Aorta (tissue), 5 donors: ENCODE measurements at places on chromosomes 7 and 10. TPM values are rescaled to one million over a fixed set of nuclear protein-coding genes. Genes with fewer than 3 reads are reported as not detected.

The LRCH4 gene
- 56.0 TPM for total RNA-seq

The C7orf33 gene
- not detected for total RNA-seq

The FZD1 gene
- total RNA-seq: 38.5 TPM

The POLR2J2 gene
- total RNA-seq: 22.1 TPM

The SLC26A5 gene
- total RNA-seq: 0.78 TPM

The NYAP1 gene
- 1.3 TPM for total RNA-seq

The ORAI2 gene
- total RNA-seq: 17.8 TPM

The HOXA5 gene
- total RNA-seq: 11.8 TPM

The ST8SIA6 gene
- total RNA-seq: 2.9 TPM

The CDC14C gene
- total RNA-seq: not detected

The OR6V1 gene
- total RNA-seq: not detected

GRCh38 chr10:42488416-42488815, 150.0 kb downstream of the ZNF33B start:
- no peaks in the 10 kb centered on the region for H3K27me3 ChIP-seq
- no peak overlapping the region for H3K27ac ChIP-seq
- no peaks in the 10 kb centered on the region for H3K4me1 ChIP-seq
- no peak for DNase-seq
- no peaks in the 10 kb centered on the region for H3K36me3 ChIP-seq
- no peak overlapping the region for H3K4me3 ChIP-seq

- H3K27ac ChIP-seq: no peak overlapping the region
- no peaks in the 10 kb centered on the region for H3K4me1 ChIP-seq
- no peaks in the 10 kb centered on the region for H3K36me3 ChIP-seq
- no peak overlapping the region for H3K4me3 ChIP-seq
Measured at GRCh38 chr7:100169147-100169850, 882 bp upstream of the GAL3ST4 start.

- no peaks in the 10 kb centered on the region for H3K36me3 ChIP-seq
- H3K27ac ChIP-seq: no peak overlapping the region
- no peak overlapping the region for H3K4me3 ChIP-seq
- no peaks in the 10 kb centered on the region for H3K27me3 ChIP-seq
- no peak for DNase-seq
Measured at GRCh38 chr10:85642421-85643170, 724.0 kb downstream of the GRID1 start.

DNA sequence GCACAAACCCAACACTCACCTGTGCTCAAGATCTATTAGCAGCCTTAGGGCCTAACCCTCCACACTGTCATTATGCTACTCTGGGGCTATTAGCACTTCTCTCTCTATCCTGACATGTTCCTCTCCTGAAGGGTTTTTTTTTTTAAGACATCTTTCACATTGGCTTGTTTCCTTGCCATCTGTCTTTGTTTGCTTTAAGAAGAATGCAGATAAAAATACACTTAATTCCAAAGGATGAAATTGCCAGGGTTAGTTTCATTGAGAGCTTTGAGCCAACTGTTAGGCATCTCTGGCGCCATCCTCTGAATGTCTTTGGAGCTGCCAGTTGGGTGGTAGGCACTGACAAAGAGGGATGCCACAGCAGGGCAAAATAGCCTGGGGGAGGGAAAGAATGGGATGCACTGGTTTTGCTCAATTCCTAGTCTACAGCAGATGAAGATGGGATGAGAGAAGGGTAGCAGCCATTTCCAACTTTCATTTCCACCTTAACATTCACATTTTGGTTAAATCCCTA, 399.2 kb downstream of the SORCS1 start:
- H3K27me3 ChIP-seq: no peaks in the 10 kb centered on the region
- no peaks in the 10 kb centered on the region for H3K36me3 ChIP-seq
- no peak overlapping the region for H3K4me3 ChIP-seq
- no peaks in the 10 kb centered on the region for H3K4me1 ChIP-seq

- H3K4me3 ChIP-seq: no peak overlapping the region
- H3K27ac ChIP-seq: no peak overlapping the region
- no peak for DNase-seq
Measured at GRCh38 chr10:66804962-66805361, 120.9 kb upstream of the LRRTM3 start.

DNA sequence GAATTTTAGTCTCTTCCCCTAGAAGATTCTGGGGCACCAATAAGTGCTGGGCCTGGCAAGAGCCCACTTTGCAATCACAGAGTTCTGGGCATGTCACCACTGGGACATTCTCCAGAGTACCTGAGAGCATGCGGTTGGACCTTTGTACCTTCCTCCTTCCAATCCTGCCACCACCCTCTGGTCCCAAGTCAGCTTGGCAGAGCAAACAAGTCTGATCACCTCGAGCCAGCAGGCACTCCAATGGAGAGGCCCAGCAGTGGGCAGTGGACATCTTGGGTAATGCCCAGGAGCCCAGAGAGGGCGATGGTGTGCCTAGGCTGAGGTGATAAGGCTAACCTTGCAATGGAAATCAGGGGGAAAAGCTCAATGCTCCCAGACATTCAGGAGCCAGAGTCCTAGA, 43.4 kb downstream of the SH3PXD2A start:
- no peak overlapping the region for H3K27ac ChIP-seq
- no peak overlapping the region for H3K4me3 ChIP-seq
- no peaks in the 10 kb centered on the region for H3K27me3 ChIP-seq

DNA sequence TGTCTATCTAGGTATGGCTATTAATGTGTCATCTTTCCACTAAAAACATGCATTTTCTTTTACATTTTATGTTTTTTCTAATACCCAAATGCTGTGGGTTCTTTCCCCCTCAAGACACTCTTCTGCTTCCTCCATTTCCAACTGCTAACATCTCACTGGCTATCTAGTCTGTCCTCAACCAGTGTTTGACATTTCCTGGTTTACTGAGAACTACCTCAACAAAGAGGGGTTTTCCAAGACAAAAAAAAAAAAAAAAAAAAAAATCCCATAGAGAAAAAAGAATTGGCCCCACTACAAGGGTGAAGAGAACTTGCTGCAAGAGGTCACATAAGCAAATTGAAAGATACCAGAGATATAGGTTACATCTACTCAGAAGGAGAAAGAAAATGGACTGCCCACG, 359.7 kb downstream of the CRPPA start:
- no peaks in the 10 kb centered on the region for H3K36me3 ChIP-seq
- no peaks in the 10 kb centered on the region for H3K4me1 ChIP-seq
- no peaks in the 10 kb centered on the region for H3K27me3 ChIP-seq
- no peak overlapping the region for H3K27ac ChIP-seq
- no peak for DNase-seq

DNA sequence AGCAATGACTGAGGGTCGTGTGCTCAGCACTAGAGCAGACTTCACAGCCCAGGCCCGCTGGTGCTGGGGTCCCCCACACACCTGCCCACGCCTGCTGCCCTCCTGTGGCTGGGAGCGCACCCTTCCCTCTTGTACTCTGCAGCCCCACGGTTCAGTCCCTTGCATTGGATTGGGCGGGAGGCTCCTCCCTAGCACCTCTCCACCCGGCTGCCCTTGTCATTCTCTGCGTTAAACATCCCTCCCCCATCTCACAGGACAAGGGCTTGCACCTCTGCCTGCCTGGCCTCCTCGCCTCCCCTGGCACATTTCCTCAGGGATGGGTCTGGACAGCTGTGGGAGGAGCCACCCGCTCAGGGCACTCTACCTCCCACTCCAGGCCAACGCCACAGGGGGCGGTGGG, 68.6 kb downstream of the ALOX5 start:
- no peak for DNase-seq
- H3K4me3 ChIP-seq: no peak overlapping the region

DNA sequence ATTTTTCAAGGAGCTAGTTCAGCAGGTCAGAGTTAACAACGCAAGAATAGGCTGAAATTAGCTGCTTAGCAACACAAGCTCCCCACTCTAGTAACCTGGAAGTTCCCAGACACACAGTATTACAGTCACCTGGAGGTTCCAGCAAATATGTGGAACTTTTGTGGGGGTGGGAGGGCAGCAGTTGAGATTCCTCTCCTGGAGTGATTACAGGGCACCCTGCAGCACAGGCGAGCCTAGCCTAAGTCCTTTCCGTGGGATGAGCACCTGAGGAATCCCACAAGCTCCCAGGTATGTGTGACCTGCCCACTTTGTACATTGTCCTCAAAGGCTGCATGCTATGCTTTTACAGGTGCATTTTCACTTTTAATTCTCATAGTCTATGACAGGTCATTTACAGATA, 13.6 kb downstream of the TPK1 start:
- H3K27me3 ChIP-seq: no peaks in the 10 kb centered on the region
- H3K27ac ChIP-seq: no peak overlapping the region
- H3K4me3 ChIP-seq: no peak overlapping the region

DNA sequence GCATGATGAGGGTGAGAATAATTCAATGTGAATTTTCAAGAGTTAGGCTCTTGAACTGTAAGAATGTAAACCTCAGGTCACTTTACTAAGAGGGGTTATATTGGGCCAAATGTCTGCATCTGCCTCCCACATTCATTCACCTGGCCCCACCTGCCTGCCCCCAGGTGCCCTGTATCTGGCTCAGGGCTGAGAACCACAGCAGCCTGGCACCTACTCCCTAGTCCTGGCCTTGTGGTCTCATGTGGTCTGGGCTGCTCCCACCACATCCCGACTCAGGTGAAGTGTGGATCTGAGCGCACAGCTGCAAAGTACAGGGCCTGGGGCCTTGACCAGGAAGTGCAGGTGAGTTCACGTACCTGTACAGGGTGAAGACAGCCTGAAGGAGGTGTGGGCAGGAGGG, 182.1 kb downstream of the PFKFB3 start:
- no peak for DNase-seq
- no peaks in the 10 kb centered on the region for H3K36me3 ChIP-seq
- peaks cover 5% of the 10 kb centered on the region for H3K4me1 ChIP-seq
- H3K27me3 ChIP-seq: no peaks in the 10 kb centered on the region

DNA sequence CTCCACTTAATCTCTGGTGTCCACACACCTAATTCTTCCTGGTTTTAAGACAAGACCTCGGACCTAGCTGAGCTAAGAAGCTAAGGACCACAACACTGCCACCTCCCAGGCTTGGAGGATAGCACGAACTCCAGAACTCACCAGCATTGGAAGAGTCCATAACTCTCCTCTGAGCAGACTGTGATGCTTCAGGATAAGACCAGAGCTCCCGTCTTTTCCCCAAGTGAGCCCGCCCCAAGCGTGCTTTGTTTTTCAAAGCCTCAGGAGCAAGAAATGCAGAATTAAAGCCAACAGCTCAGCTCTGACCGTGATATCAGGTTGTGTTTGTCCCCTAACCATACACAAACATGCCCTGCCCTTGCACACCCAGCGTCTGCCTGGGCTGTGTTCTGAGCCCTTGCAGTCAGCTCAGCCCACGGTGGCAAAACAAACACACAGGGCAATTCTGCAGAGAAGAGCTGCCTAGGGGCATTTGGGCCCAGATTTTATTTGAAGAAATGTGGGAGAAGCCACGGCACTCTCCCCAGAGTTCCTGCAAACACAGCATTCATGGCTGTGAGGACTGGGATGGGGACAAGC, 145.4 kb downstream of the WDR11 start:
- peaks cover 2% of the 10 kb centered on the region for H3K27me3 ChIP-seq
- no peaks in the 10 kb centered on the region for H3K4me1 ChIP-seq
- H3K4me3 ChIP-seq: no peak overlapping the region
- no peaks in the 10 kb centered on the region for H3K36me3 ChIP-seq
- no peak overlapping the region for H3K27ac ChIP-seq
- no peak for DNase-seq

- no peaks in the 10 kb centered on the region for H3K36me3 ChIP-seq
- H3K4me3 ChIP-seq: no peak overlapping the region
- no peaks in the 10 kb centered on the region for H3K4me1 ChIP-seq
- no peaks in the 10 kb centered on the region for H3K27me3 ChIP-seq
- DNase-seq: no peak
- no peak overlapping the region for H3K27ac ChIP-seq
Measured at GRCh38 chr10:44309939-44310761, 74.7 kb downstream of the CXCL12 start.

DNA sequence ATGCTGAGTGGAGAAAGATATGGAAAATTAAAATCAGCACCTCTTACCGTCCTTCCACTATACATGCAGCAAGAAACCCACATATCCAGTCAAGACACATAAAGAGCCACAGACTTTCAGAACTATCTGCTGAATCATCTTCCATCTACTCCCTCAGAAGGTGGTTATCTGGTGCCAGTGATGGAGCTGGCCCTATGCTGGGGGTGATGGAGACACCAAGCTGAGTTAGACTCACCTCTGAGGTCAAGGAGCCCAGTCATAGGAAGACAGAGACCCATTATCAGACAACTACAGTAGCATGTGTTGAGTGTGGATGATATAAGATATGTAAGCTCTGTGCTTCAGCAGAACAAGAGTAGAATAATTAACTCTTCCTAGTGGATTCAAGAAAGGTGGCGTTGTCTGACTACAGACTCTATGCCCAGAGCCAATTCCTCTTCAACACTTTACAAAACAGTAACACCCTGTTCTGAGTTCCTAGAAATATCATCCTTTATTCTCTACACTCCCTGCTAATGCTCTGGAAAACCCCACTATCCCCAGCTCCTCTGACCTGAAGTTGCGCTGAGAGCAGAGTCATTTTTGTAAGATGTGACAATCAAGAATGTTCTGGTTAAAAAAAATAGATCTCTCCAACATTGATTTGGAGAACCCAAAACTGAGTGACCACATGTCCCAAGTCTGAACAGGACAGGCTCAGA, 14.3 kb downstream of the CYP3A5 start:
- H3K36me3 ChIP-seq: no peaks in the 10 kb centered on the region
- no peak overlapping the region for H3K4me3 ChIP-seq
- H3K27ac ChIP-seq: no peak overlapping the region
- DNase-seq: no peak

DNA sequence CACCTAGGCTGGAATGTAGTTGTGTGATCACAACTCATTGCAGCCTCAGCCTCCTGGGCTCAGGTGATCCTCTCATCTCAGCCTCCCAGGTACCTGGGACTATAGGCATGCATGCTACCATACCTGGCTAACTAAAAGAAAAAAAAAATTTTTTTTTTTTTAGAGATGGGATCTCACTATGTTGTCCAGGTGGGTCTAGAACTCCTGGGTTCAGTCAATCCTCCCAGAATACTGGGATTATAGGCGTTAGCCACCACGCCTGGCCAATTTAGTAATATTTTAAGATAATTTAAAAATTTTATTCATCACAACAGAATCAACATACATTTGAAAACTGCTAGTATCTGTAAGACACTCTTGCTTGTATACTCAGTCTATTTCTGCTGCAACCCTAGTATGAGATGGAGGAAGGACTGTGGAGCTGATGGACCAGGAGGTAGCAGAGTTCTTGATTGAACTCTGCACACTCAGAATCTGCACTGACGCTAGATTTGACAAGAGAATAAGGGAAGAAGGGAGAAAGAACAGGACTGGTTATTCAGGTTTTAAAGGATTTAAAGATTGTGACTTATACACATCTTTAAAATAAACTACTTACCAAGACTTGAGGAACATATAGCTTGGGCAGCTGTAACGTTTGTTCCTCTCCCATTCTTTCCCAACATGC, 57.6 kb downstream of the VCL start:
- H3K36me3 ChIP-seq: no peaks in the 10 kb centered on the region
- no peak for DNase-seq
- H3K27ac ChIP-seq: no peak overlapping the region
- H3K4me3 ChIP-seq: no peak overlapping the region
- H3K4me1 ChIP-seq: peaks cover 20% of the 10 kb centered on the region

GRCh38 chr7:77989981-77990566, 191.5 kb downstream of the PHTF2 start:
- DNase-seq: no peak
- H3K27me3 ChIP-seq: no peaks in the 10 kb centered on the region
- no peaks in the 10 kb centered on the region for H3K4me1 ChIP-seq
- H3K27ac ChIP-seq: no peak overlapping the region
- no peak overlapping the region for H3K4me3 ChIP-seq

GRCh38 chr10:118251791-118252190, 90.3 kb downstream of the FAM204A start:
- H3K4me3 ChIP-seq: no peak overlapping the region
- no peaks in the 10 kb centered on the region for H3K27me3 ChIP-seq
- no peaks in the 10 kb centered on the region for H3K4me1 ChIP-seq
- H3K36me3 ChIP-seq: no peaks in the 10 kb centered on the region
